ENCODE measurements at places on chromosomes 13 and 19.
A peak's percentile ranks its signal among the peaks of the same experiment; 100 is the strongest.

GRCh38 chr13:35855531-35856019, 275.6 kb downstream of the DCLK1 start:
- DNase-seq = no peak

GRCh38 chr19:38294090-38294489, 10.0 kb upstream of the C19orf33 start:
- no peak for DNase-seq

GRCh38 chr19:37929355-37929923, 22.4 kb downstream of the SIPA1L3 start:
- no peak for DNase-seq

DNA sequence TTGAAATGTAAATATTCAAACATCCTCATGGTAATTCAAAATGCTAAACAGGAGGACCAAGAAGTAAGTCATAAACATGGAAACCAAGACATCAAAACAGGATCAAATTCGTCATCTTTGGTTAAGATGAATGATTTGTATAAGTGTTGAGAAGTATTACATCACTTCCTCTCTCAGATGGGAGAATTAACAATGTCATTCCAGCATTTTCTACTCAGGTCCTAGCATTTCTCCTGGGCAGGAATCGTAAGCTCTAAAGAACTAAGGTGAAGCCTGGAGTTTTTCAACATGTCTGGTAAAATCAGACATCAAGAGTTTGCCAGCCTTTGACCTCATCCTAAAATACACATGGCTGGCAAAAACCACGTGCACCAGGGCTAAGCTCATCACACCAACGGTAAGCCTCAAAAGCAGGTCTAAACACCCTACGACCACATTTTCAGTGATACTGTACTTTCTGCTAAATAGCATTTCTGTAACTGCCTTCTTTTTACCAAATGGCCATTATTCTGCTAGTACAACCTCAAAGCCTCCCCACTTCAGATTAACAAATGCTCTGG, 24.8 kb downstream of the RANBP3 start:
- DNase-seq = no peak

GRCh38 chr19:23527797-23528196, 132.5 kb upstream of the ZNF91 start:
- DNase-seq = no peak

DNA sequence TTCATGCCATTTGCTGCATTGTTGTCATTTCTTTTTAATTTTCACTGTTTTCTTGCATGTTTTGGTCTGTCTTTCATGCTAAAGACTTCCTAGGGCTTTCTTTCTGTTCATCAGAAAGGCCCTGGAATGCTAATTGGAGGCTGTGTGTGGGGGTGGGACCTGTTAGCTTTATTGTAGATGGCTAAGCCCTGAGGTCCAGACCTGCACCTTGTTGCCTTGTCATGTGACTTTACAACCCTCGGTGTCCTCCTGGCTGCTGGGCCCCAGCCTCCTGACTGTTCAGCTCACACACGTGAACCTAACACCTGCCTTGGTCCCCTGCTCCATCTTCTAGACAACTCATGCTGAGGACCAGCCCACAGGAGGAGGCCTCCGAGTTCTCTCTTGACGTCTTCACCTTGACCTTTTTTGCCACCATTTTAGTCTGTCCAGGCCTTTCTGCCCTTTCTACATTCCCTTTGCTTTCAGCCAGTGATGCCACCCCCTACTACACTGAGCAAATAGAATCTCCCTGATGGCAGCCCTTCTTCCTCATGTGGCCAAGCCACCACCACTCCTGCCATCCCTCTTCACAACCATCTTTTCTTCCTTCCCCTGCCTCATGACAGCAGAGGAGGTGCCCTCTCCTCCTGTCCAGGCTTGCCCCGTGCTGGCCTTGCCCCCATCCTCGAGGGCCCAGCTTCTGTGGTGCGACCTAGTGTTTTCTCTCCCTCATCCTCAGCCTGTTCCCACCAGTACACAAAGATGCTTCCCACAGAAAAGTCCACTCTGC, 41.4 kb upstream of the GPI start:
- no peak for DNase-seq

DNA sequence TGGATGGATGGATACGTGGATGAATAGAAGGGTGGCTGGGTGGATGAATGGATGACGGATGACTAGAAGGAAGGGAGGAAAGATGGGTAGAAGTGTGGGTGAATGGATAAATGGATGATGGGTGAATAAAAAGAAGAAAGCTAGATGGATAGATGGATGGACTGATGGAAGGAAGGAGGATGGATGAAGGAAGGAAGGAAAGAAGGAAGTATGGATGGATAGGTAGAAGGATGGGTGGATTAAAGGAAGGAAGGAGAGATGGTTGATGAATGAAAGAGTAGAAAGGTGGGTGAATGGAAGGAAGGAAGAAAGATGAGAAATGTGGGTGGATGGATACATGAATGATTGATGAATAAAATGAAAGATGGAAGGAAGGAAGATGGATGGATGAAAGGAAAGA, 14.5 kb downstream of the ARHGEF18 start:
- no peak for DNase-seq

DNA sequence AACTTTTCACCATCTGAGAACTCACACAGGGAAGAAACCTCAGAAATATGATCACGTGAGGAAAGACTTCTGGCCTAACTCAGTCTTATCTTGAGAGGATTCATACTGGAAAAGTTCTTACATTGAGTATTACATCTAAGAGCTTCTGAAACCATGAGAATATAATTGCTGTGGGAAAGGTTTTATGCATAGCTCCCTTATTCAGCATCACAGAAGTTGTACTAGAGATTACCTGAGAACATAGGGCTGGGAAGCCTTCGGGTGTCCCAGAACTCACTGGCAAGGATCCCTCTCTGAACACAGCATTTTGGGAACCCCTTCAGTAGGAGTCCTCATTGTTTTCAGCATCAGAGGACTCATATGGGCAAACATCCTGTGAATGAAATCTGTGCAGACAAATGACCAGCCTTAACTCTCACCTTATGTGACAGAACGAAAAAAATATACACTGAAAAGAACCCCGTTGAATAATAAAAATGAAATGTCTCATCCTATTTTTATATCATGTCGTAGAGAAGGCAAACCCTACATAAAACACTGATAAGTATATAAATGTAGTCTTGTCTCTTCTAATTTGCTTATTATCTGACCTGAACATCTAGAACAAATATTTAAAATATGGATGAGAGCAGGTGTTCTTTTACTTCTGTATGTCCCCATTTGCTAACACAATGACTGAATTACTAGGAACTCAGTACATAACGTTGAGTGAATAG, 14.2 kb downstream of the ZNF274 start:
- DNase-seq = no peak

DNA sequence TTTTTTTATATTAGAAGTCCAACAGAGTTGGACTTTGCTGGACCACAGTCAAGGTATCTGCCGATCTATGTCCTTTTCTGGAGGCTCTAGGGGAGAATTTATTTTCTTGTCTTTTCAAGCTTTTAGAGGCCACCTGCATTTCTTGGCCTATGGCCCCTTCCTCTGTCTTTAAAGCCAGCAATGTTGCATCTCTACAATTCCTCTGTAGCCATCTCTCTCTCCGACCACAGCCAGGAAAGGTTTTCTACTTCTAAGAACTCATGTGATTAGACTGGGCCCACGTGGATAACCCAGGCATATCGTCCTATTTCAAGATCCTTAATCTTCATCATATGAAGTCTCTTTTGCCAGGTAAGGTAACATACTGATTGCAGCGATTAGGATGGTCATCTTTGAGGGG, 43.5 kb upstream of the RGCC start:
- DNase-seq = no peak

GRCh38 chr13:44404261-44405132, 30.9 kb downstream of the SERP2 start:
- DNase-seq = no peak

GRCh38 chr13:22451327-22451741, 729.4 kb upstream of the SGCG start:
- no peak for DNase-seq

- no peak for DNase-seq
Measured at GRCh38 chr19:6030214-6030507, 52.2 kb upstream of the RANBP3 start.

DNA sequence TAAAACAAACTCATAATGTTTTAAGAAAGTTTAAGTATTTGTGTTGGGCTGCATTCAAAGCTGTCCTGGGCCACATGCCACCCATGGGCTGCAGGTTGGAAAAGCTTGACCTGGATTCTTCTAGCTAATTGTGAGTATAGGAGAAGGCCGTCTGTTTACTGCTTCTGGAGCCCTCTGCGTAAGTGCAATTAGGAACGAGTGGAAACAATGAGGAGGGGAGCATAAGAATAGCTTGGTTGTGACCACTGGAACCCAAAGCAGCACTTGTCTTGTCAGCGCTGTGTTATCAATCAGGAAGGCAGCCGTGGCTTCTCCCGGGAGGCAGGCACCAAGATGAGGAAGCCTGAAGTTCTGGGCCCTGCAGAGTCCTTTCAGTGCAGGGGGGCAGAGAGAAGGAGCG, 110.4 kb upstream of the MBNL2 start:
- DNase-seq = no peak

- DNase-seq = no peak
Measured at GRCh38 chr19:33064458-33064791, 263 bp downstream of the RHPN2 start.

DNA sequence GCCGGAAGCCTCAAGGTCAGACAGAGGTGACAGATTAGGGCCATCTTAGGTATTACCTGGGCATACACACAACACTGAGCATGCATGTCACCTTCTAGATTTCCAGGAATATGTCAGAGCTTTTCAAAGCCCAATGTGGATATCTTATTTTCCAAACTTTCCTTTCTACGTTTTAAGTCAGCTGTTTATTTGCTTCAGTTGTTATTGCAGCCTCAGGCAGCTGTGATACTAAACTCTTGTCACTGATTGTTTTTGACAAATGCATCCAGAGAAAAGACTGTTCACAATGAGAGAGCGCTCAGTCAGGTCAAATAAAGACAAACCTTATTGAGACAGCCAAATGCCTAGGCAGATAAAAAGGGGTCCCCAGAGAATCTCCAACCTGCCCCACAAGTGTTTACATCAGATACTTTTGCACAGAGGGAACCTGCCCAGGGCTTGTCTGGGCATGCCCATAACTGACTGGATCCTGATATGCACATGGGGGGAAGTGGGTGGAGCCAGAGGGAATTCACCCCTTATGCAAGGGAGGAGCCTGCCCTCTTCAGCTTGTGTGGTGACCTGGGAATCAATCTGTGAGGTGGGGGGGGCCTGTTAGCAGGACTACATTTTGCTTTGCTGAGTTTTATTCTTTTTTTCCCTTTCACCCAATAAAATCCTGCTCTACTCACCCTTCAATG, 28.5 kb downstream of the MED4 start:
- no peak for DNase-seq

DNA sequence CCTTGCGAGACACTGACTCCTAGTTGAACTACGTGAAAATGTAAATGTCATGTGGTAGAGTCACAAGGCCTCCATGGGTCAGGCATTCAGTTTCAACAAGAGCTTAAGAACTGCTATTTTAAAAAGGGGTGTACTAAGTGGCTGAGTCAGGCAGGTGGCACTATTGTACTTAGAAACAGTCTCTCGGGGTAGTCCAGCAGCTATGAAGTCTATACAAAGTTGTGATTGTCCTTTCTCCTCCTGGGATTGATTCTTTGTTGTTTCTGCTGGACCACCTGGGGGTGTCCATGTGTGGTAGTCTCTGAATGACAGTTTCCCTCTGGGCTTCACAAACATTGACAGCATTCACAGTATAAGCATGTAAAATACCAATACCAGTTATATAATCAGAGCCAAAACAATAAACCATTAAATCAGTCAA, 33.0 kb downstream of the UGGT2 start:
- DNase-seq = peak; percentile 31

DNA sequence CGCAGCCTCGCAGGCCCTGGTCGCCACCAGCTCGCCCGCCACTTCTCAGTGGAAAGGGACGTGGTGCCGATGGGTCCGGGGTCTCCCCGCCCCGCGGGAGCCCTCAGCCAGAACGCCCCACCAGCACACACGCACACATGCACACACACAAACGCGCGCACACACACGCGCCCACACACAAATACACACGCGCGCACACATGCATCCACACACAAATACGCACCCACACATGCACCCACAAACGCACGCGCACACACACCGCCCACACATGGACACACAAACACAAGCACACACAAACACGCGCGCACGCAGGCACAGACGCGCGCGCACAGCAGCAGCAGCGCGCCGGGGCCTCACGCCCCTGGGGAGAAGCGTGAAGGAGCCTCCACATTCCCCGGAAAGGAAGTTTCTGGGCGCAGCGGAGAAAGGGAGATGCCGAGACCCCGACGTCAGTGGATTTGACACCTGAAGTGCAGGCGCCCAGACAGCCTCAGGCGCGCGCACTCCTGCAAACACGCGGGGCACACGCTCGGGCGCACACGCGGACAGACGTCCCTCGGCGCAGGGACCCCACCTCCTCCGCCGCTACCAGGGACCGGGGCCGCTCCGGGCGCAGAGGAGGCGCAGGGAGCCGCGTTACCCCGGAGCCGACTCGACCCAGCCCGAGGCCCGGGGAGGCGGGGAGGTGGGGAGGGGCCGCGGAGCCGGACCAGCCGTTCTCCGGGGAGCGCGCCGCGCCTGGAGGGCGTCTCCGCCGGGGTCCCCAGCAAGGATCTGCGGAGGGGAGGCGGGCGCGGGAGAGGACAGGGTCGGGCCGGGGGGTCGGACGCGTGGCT, 622 bp downstream of the RASA3 start:
- no peak for DNase-seq
